Melanocyte of skin (primary cell): ENCODE measurements at places on chromosomes 16 and 17. TPM values are rescaled to one million over a fixed set of nuclear protein-coding genes. Genes with fewer than 3 reads are reported as not detected.

The FOXN1 gene
- total RNA-seq: not detected in 2 replicates

The GJD3 gene
- total RNA-seq: 0.31 TPM in 1 of 2 replicates, not detected in the other

The BCAR1 gene
- 36.5 and 36.7 TPM in 2 replicates for total RNA-seq

The TPPP3 gene
- total RNA-seq: 0.36 TPM in 1 of 2 replicates, not detected in the other

The FGF11 gene
- total RNA-seq: under 0.01 TPM in 2 replicates

The KLHL10 gene
- total RNA-seq: under 0.01 TPM in 1 of 2 replicates, not detected in the other

The RND2 gene
- 0.15 and 0.33 TPM in 2 replicates for total RNA-seq

The IST1 gene
- total RNA-seq: 171 and 227 TPM in 2 replicates

The ST6GALNAC1 gene
- not detected in 2 replicates for total RNA-seq

The SLC6A2 gene
- total RNA-seq: not detected in 2 replicates

The PITPNM3 gene
- total RNA-seq: 0.36 and 0.69 TPM in 2 replicates

The CD300A gene
- not detected in 2 replicates for total RNA-seq

The ACSM2B gene
- total RNA-seq: not detected in 2 replicates

The LRRC46 gene
- 0.33 TPM in 1 of 2 replicates, not detected in the other for total RNA-seq

The FAAP100 gene
- 19.6 and 23.4 TPM in 2 replicates for total RNA-seq

The TAX1BP3 gene
- total RNA-seq: 70.0 and 74.3 TPM in 2 replicates

The TM4SF5 gene
- not detected in 2 replicates for total RNA-seq

The CDK5RAP3 gene
- total RNA-seq: 41.6 and 45.0 TPM in 2 replicates

The CHST5 gene
- 0.34 TPM in 1 of 2 replicates, not detected in the other for total RNA-seq

The SPATA22 gene
- 0.69 TPM in 1 of 2 replicates, not detected in the other for total RNA-seq

The MYH1 gene
- total RNA-seq: not detected in 2 replicates

The HOXB4 gene
- 1.7 and 2.0 TPM in 2 replicates for total RNA-seq

The STRADA gene
- 34.4 and 50.5 TPM in 2 replicates for total RNA-seq

The TBC1D28 gene
- not detected in 2 replicates for total RNA-seq

The DDX42 gene
- total RNA-seq: 67.9 and 71.7 TPM in 2 replicates

The KAT7 gene
- total RNA-seq: 44.0 and 50.4 TPM in 2 replicates

The GFAP gene
- total RNA-seq: under 0.01 TPM in 1 of 2 replicates, not detected in the other

The C16orf95 gene
- 4.5 and 7.6 TPM in 2 replicates for total RNA-seq

The CCL11 gene
- total RNA-seq: not detected in 2 replicates

The HOXB3 gene
- not detected in 2 replicates for total RNA-seq

The KCNJ16 gene
- total RNA-seq: under 0.01 and 0.31 TPM in 2 replicates

The SAMD14 gene
- total RNA-seq: 0.34 and 0.36 TPM in 2 replicates

The CD300E gene
- total RNA-seq: not detected in 2 replicates

The ZSCAN10 gene
- total RNA-seq: not detected in 2 replicates

The MAZ gene
- 258 and 264 TPM in 2 replicates for total RNA-seq

The WNT3 gene
- 0.34 and 0.73 TPM in 2 replicates for total RNA-seq

The MYH2 gene
- total RNA-seq: not detected in 2 replicates

The C1QL1 gene
- total RNA-seq: 0.33 and 0.62 TPM in 2 replicates

The CDRT15 gene
- total RNA-seq: not detected in 2 replicates

The PTX4 gene
- total RNA-seq: under 0.01 TPM in 1 of 2 replicates, not detected in the other

The AATK gene
- 50.6 and 82.9 TPM in 2 replicates for total RNA-seq

The CACNG1 gene
- not detected in 2 replicates for total RNA-seq

The AGRP gene
- not detected in 2 replicates for total RNA-seq

The ERBB2 gene
- total RNA-seq: 29.0 and 30.8 TPM in 2 replicates
